Karpas-422 (cell line): ENCODE measurements at places on chromosomes 4 and X.
A peak's percentile ranks its signal among the peaks of the same experiment; 100 is the strongest.

- peak; percentile 92 for DNase-seq
Measured at GRCh38 chrX:119468551-119469312, 488 bp downstream of the SLC25A5 start.

DNA sequence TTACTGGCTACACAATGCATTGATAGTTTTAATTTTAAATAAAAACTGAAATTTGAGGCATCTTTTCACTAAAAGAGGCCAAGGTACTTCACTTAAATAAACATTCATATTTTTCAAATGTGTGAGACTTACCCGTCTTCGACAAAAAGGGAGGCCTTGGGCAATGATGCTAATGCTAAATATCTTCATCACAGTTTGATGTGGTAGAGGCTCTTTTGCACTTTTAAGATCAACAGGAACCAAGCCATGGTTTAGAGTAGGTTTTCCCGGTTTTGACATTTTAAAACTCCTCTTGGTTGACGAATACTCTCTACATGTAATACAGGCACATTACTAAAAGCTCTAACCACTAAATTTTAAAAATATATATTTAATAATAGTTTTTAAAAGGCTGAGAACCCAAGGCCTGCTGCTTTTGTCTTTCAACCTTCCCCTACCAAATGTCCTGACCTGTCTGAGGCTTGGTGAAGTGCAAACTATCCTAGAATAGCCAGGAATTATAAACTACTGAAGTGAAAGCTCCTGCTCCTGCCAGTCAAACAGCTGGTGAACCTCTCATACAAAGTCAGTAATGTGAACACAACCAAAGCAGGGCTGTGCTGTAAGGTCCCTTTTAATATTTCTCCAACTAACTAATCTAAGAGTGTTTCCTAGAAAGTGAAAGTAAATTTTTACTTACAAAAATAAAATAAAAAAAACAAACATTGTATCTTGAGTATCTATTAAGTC lies 153.7 kb downstream of the FBXW7 start:
- no peak for DNase-seq

- DNase-seq: peak; percentile 43
Measured at GRCh38 chr4:107153228-107153627, 117.1 kb upstream of the DKK2 start.

DNA sequence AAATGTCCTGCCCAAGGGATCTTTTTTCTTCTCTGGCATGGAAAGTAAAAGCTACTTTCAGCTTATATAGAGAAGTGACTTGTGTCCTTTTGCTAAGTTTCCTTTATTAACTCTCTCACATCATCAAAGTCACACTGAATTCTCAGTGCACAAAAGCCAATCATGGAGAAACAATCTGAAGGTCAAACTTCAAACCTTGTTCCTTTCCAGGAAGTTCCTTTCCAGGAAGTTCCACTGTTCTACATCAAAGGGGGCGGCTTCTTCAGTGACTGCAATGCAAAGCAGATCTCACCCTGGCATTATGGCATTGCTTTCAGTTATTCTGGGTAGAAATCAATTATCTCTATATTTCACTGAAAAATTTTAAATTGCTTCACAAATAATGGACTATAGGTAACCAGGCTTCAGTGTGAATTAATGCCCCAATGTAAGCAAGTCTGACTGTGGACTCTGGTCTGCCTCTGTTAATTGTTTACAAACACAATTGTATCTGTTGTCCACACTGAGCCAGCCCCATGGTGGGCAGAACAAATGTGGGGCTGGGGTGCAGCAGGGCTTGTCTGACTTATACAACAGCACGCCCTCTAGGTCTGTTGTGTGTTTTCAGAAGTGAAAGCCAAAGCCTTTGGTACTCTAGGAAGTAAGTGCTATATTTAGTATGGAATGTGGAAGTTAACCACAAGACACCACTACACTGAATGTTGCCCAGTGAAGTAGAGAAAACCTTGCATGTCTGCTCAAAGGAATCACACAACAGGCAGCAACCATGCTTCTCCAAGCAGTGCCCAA lies 98.8 kb downstream of the CDS1 start:
- no peak for DNase-seq
